EL (cell line): ENCODE measurements at places on chromosomes 7 and 10.
A peak's percentile ranks its signal among the peaks of the same experiment; 100 is the strongest.

DNA sequence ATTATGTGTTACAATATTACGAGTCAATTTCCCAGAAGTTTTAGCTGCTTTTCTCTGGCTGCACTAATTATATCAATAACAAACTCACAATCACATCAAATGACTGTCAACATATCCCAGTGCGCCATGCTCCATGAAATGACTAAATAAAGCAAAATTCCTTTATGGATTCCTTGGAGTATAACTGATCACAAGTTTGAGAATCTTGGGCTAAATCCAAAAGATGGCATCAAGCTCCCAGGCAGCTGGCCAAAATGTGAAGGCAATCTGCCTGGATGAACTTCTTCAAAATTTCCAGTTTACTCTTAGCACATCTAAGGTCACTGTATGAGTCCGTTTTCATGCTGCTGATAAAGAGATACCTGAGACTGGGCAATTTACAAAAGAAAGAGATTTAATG is 210.8 kb downstream of the CCSER2 start:
- DNase-seq = peak; percentile 77

DNA sequence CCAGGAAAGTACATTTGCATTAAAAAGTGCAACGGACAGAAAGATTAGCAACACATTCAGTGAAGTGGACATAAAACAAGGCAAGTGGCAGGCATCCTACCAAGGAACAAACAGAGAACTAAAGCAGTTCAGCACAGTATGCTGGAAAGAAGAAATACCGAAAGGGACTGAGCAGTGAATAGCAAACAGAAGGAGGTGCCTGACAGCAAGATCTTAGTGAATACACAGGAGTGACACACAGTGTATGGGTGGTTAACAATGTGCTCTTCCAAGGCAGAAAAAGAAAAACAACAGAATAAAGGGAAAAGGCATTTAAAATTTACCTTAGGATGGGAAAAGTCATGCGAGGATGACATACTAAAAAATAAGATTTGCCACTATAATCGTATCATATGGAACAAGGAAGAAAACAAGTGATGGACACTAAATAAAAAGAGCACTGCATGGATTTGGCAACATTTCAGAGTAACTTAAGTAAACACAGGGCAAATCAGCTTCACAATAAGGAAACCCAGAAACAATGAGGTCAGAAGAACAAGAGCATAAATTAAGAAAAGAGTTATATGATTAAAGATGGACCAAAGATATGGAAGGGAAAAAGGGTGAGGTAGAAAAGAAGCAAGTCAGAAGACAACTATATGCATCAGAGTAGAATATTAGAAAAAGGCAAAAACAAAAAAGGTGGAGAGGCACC is 29.5 kb downstream of the MEST start:
- no peak for DNase-seq

DNA sequence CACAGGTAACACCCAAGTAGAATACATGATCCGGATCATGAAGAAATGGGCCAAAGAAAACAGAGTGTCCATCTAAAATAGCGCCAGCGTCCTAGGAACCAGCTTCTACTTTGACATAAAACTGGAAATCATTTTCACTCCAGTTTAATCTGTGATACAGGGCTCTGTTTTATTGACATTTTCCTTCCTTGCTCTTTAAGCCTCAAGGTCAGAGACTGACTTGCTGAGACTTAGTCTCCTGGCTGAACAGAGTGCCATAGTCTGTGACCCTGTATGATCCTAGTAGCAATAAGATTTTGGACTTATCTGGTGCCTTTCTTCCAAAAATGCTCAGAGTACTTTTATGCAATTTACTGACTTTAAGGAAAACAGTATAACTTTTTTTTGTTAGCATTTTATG is 41.7 kb upstream of the UBN2 start:
- no peak for DNase-seq

DNA sequence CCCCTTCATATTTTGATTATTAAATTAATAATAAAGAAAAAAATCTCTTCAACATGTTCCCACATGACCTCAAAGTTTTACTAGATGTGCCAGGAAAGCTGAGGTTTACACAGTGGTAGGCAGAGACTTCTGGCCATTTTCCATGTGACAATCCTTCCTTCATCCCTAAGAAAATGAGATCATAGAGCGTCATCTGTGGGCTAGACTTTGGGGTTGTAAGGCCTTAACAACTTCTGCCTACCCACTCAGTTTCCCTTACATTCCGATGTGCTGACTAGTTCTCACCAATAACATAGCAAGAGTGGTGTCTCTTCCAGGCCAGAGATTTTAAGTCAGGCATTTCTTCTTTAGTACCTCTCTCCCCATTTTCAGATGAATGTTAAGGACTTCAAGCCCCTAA is 171.1 kb upstream of the PHF14 start:
- DNase-seq = peak; percentile 15

GRCh38 chr10:98482096-98482495 is 35.4 kb upstream of the HPS1 start:
- no peak for DNase-seq

GRCh38 chr7:128920913-128921582 is 10.5 kb upstream of the KCP start:
- no peak for DNase-seq

DNA sequence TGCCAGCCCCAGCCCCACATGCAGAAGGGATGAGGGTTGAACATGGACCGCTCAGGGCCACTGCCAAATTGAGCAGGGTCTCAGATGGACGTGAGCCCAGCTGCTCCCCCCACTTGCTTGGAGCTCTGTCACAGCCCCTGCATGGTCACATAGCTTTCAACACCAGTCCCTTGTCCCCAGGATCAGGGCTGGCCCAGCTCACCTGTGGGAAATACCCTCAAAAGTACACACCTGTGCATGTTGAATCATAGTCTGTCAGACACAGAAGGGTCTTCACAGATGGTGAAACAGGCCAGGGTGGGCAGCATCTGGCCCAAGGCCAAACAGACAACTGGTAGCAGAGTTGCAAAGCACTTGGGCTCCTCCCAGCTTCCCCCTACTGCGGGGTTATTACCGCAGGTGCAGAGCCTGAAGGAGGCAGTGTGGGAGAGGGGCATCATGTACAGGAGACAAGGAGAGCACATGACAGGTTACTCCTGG is 77.6 kb upstream of the UNC5B start:
- DNase-seq = no peak

GRCh38 chr7:44186736-44187135 is 2.5 kb downstream of the GCK start:
- DNase-seq = no peak

DNA sequence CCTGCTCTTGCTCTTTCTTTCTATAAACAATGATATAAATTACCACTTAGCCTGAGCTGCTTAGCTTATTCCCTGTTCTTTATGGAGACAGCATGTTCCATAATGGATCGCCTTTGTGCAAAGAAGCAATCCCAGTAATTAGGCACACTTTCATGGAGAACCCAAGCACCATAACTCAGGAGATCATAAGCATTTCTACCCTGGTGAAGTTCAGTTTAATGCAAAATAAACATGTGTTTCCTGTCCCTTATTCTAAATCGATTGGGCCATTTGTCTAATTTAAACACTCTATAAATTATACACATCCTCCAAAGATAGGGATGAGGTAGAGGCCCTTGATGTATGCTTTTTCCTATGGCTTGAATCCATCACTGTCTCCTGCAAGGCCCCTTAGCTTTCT is 75.8 kb upstream of the TMEM72 start:
- DNase-seq = no peak

- DNase-seq = peak; percentile 88
These were observed 126.5 kb upstream of the JCAD start for GRCh38 chr10:30185916-30186315.

- no peak for DNase-seq
These were observed 7.3 kb upstream of the NKX6-2 start for GRCh38 chr10:132793213-132793612.

GRCh38 chr7:102890292-102890970 is 22.4 kb upstream of the LRRC17 start:
- DNase-seq = peak; percentile 66
